ENCODE measurements at places on chromosomes 2 and 18.

GRCh38 chr2:104853534-104854497 is at the start of gene POU3F3:
Gene POU3F3, plus strand, starts transcription at chr2:104854115. Its CDS starts 1,396 bp downstream, at chr2:104855511.
- no peak for DNase-seq

GRCh38 chr18:57002627-57003026 is 144.3 kb upstream of the BOD1L2 start:
- no peak for DNase-seq

DNA sequence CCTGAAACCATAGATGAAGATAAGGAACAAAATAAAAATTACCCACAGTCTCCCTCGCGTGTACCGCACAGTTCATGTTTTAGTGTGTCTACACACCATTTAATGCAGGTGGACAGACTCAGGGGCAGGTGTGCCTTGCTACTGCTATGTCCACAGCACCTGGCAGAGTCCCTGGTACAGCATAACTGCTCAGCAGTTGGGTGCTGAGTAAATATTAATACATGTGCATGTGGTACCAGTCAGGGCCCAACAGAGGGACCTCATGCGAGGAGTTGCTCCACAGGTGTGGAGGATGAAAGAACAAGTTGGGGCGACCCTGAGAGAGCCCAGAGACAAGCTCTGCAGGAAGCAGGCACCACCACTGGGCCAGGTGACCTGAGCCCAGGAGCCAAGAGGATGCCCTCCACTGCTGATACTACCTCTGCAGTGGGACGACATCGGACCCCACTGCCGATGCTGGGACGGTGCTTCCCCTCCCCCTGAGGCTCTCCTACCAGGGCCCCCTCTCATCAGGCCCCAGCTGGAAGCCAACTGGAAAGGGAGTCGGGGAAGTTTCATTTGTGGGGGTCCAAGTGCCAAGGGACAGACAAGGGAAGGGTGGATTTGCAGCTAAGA is 100.8 kb downstream of the NEDD4L start:
- no peak for DNase-seq

DNA sequence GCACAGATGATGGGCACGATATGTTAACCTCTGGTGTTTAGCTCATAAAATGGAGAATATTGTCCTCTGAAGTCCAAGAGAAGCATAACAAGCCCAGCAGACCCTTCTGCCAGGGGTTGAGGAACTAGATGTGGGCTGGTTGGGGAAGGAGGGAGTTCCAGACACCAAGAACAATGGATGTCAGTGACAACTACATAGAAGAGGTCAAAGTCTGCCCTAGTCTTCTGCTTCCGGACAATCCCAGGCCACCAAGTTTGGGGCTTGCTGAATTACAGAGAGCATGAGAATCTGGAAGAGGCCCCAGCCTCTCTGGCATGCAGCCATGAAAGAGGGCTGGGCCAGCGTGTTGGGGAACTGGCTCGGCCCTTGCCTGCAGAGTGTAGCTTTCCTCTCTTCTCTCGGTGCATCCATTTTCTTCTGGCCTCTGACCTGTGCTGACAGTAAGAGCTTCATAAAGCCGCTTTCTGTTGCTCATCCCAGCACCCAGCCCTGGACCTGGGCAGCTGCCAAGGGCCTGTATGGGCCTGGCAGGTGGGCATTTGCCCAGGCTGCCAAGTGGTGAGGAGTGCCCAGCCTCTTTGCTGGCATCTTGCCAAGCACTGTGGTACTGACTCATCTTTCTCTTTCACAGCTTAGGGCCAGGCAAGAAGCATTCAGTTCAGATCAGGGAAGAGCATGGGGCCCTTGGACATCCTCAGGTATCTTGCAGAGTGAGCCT is 14.6 kb upstream of the LAPTM4A start:
- no peak for DNase-seq

DNA sequence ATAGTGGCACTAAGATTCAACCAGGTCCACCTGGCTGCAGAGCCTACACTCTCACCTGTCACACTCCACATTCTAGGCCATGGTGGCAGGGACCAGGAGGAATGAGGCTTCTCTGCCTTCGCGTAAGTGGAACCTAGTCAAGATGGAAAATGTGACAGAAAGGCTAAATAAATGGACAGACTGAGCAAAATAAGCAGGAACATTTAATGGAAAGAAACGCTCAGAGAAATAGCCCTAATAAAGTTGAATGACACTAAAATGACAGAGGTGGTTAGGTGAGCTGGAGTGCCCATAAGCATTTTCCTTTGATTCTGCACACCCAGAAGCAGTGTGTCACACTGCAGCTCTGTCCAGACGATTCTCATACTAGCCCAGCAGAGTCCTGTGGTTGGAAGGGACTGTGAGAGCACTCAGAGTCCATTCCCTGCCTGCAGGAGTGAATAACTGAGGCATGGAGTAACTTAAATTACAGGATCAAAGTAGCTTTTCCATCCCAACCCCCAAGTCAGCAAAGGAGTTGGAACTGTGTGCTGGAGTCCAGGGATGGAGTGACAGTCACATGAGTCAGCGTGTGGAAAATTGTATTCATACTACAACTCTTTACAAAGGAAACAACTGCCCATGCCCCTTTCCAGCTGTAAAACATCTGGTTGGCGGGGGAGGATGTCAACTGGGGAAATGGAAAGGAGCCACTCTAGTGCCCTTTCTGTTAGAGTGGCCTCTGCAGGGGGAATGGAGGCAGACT is 105.4 kb upstream of the LGALSL start:
- DNase-seq, result no peak

DNA sequence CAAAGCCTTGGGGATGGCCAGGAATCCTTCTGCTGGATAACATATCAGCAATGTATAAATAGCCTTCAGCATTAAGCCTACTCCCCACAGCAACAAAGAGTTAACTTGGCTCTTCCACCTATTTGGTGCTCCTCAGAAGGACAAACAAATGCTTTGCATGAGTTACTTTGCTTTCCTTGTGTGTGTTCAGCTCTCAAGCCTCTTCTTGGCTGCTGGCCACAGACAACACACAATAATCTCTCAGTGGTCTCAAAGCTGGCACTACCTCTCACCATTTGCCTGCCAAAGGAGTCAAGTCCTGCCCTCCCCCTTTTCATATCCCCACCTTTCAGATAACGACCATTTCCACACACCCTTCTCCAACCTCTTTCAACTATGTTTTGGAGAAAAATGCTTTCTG is 17.5 kb downstream of the FTCDNL1 start:
- DNase-seq, result no peak

DNA sequence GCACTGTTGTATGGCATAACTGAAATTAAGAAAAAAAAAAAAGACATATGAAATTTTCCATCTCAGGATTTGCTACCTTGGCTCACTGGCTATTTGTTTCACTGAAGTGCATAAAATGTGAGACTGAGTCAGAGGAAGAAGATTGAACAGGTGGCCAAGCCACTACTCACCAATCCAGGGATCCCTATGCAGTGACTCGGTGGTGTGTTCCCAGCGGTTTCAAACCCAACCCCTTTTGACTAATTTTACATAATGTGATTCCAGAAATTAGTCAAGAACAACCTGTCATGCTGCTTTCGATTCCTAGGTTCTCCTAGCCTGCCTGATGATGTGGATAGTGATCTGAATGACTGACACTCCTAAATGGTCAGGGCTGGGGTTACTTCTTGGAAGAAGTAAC is 77.3 kb downstream of the KLHL14 start:
- no peak for DNase-seq

DNA sequence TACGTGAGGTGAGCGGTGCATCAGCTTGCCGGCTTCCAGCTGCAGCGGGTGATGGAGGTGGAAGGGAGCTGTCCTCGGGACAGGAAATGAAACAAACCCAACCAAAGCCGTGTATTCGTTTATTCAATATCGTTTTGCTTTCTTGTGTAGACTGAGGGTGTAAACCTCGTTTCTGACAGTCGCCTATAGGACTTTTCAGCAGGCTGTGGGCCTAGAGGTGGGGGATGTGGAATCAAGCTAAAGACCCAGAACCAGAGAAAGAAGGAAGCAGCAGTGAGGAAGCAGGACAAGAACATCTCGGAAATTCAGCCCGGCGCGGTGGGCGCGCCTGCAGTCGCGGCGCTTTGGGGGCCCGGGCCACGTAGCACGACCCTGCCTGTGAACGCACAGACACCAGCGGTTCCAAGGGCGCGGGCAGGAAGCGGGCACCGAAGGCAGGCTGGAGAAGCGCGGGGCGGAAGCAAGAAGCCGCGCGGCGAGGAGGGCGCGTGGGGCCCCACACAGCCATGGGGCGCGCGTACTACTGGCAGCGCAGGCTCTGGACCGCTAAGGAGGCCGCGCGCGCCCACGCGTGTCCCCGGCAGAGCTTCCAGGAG is 755 bp upstream of the ATP9B start:
- no peak for DNase-seq

GRCh38 chr2:164785457-164785856 is 56.2 kb downstream of the COBLL1 start:
- no peak for DNase-seq

DNA sequence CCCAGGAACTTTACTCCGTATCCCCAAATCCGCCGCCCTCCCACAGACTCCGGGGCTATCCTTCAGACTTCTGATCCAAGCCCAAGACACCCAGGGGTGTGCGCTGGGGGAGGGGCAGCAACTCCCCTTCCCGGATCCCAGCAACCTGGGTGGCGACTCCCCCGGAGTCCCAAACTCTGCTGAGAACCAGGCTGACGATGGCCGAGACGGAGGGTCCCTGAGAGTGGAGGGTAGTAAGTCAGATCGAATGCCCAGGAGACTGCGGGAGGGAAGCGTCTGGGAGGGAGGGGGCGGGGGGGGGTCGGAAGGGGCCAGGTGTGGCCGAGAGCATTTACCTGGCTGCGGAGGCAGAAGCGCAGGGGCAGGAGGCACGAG is 7.0 kb upstream of the TNS1 start:
- DNase-seq, result no peak

DNA sequence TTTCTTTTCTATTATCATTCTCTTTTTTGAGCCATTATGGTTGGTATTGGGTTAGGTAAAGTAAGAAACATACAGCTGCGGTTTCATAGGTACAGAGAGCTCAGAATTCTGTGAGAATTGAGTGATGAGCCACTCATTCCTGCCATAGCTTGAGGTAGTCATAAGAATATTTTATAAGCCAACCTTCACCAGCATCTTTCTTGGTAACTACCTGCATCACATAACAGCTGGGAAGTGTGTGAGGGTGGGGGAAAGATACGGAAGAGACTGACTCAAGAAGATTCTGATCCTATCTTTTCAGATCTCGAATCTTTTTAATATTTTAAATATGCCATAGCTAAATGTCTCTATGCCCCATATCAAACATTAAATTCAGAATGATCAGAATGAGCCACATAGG is 313.8 kb upstream of the DDX18 start:
- DNase-seq, result no peak

DNA sequence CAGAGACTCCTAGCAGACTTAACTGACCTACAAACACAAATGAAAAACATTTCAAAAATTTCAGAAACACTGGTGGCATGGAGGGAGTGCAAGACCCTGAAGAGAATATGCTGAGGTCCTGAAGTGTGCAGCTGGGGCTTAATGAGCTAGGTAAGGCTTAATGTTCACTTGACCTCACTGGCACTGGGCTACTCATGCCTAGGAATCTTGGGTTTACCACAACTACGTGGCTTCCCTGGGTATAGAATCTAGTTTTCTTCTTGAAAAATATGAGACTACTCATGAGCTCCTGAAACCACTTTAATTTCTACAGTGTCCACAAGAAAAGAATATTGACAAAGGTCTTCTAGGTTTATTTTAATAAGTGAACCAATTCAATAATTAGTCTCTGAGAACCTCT is 139.8 kb downstream of the HNMT start:
- DNase-seq, result no peak

DNA sequence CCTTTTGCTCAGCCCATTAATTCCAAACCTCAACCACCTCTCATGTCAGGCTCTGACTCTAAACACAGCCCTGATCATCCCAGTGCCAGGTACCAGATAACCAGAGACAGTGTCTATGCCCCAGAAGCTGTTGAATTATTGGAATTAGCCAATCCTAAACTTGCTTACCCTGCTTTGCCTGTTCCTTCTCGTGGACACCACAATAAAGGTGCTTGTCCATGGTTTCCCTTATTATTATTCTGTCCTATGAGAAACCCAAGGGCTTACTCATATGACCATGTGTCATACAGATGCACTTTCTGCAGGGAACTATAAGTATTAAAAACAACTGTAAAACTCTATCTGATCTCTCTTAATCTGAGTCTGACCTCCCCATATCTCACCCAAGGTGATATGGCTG is 2193.8 kb upstream of the PIK3C3 start:
- no peak for DNase-seq

DNA sequence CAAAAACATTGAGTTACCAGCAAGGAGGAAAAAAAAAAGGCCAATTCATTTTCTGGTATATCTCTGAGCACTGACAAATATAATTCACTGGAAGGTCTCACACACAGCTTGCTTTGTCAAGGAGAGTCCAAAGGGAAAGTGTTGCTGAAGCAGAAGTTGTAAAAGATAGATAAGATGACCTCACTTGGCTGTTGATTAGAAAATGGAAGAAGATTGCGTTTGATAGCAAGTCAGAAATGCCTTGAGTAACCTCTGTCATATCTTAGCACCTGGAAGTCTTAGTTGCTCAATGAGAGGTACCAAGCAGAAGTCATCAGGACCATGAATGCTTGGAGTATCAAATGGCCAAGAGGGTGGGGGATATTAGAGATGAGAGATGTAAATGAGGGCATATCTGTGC is 105.2 kb downstream of the FSHR start:
- no peak for DNase-seq

- DNase-seq, result no peak
Observed at GRCh38 chr2:44777036-44777435, 164.5 kb upstream of the SIX3 start.
